Bone marrow (tissue), 2 donors: ENCODE measurements at places on chromosomes 3 and 15.

DNA sequence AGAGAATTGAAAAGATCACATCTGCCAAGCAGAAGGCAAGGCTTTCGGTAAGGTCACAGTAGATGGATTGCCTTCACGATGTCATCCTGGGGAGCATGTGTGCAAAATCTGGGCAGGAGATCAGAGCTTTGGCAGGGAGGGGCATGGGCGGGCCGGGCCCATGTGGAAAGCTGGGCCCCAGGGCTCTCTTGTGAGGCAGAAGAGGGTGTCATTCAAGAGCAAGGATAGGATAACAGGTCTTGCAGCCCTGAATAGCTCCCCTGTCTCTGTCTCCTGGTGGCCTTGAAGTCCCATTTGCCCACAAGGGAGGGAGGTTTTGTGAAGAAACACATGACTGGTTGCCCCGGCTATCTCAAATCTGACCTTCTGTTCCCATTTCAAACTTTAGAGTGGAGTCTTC, 172.0 kb downstream of the OPA1 start:
- DNase-seq, result no peak

DNA sequence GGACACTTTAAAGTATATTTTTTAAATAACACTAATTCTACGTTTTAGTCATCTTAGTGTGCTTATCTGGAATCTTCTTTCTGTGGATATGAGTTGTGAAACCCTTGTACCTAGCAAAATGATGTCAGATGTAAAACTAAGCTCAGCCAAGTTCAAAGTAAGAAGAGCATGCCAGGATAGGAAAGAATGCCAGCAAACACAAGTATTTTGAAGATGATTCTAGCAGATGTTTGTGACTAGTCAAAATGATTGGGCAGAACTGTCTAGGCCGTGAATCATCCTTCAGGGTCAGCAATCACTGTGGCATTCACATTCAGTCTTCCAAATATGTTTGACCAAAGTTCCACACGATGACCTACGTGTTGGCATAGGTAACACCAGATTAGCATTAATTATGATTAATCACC, 5.4 kb upstream of the PLOD2 start:
- no peak for DNase-seq

- DNase-seq, result no peak
Measured at GRCh38 chr15:92910451-92910850, 10.3 kb downstream of the CHD2 start.

GRCh38 chr3:101984356-101984755, 135.0 kb downstream of the NFKBIZ start:
- no peak for DNase-seq

DNA sequence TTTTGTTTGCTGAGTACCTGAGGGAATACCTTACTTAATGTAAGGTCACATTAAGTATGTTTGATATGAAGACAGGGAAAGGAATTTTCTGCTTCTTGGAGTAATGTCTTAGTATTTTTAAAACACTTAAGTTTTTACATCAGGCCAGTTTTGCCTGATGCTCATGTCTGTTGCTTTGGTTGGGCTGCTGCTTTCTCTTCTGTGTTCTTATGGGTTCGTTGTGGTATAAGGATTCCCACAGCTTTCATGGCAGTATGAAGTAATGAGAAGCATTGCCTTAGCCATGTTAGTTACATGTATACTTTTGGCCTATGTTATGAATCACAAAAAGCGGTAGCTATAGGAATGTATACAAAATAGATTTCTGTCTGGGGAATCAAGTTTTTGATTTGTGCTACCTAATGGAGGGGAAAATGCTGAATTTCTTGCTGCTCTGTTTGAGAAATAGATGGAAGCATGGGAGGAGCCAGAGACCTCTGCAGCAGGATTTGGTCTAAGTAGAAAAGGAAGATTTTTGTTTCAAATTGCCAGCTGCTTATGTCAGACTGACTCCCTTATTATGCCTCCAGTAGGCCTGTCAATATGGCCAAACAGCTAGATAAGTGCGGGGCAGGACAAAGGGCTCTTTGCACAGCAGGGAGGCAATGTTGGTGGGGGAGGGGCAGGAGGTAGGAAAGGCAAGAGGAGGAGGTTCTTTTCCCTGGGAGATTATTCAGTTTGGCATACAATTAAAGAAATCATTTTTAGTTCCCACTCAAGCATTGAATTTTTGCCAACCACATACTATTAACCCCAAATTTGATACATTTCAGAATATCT, 5.2 kb downstream of the SETD5 start:
- no peak for DNase-seq

- DNase-seq, result no peak
Measured at GRCh38 chr3:125003369-125003853, 52.4 kb downstream of the HEG1 start.
